Mammary epithelial cell (primary cell): ENCODE measurements at places on chromosomes 1 and 21. TPM values are rescaled to one million over a fixed set of nuclear protein-coding genes. Genes with fewer than 3 reads are reported as not detected.

Gene SH2D1B
- polyA plus RNA-seq: 0.05 TPM

Gene WNT4
- polyA plus RNA-seq: 0.11 TPM

Gene APCS
- polyA plus RNA-seq: not detected

Gene NPHS2
- not detected for polyA plus RNA-seq

Gene OVAAL
- polyA plus RNA-seq: 0.03 TPM

Gene BNIPL
- 0.42 TPM for polyA plus RNA-seq

Gene PLA2G2D
- not detected for polyA plus RNA-seq

Gene NOS1AP
- 0.28 TPM for polyA plus RNA-seq

Gene PCP4L1
- polyA plus RNA-seq: 0.09 TPM

Gene CELA2A
- not detected for polyA plus RNA-seq

Gene KRTAP10-9
- polyA plus RNA-seq: not detected

Gene ARHGEF16
- polyA plus RNA-seq: 7.6 TPM
